ENCODE measurements at places on chromosomes 12 and 14.

GRCh38 chr14:97074856-97075255, 277.7 kb downstream of the VRK1 start:
- no peak overlapping the region for H3K4me3 ChIP-seq
- no peaks in the 10 kb centered on the region for H3K4me1 ChIP-seq
- no peaks in the 10 kb centered on the region for H3K27me3 ChIP-seq
- no peak overlapping the region for H3K27ac ChIP-seq
- DNase-seq, result no peak

DNA sequence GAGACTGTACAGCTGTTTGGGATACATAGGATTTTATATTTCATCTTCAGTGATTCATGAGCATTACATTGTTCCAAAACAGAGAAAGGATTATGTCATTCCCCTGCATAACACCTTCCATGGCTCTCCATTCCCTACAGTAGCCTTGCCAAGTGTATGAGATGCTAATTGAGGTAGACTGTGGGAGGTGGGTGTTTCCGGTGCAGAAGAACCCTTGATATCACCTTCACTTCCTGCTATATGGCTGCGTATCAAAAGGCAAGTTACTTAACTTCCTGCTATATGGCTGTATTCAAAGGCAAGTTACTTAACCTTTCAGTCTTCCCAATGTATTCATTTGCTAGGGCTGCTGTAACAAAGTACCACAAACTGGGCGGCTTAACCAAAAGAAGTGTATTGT, 11.2 kb downstream of the FAR2 start:
- H3K27ac ChIP-seq, result no peak overlapping the region
- H3K27me3 ChIP-seq, result no peaks in the 10 kb centered on the region
- H3K4me1 ChIP-seq, result no peaks in the 10 kb centered on the region

GRCh38 chr14:97578982-97579548, 781.9 kb downstream of the VRK1 start:
- H3K36me3 ChIP-seq, result no peaks in the 10 kb centered on the region
- H3K4me1 ChIP-seq, result no peaks in the 10 kb centered on the region
- no peak for DNase-seq
- H3K4me3 ChIP-seq, result no peak overlapping the region
- no peak overlapping the region for H3K27ac ChIP-seq
- H3K27me3 ChIP-seq, result no peaks in the 10 kb centered on the region

GRCh38 chr14:92756446-92756845, 8.0 kb upstream of the LGMN start:
- no peak for DNase-seq
- no peak overlapping the region for H3K4me3 ChIP-seq
- H3K4me1 ChIP-seq, result no peaks in the 10 kb centered on the region
- H3K36me3 ChIP-seq, result no peaks in the 10 kb centered on the region

DNA sequence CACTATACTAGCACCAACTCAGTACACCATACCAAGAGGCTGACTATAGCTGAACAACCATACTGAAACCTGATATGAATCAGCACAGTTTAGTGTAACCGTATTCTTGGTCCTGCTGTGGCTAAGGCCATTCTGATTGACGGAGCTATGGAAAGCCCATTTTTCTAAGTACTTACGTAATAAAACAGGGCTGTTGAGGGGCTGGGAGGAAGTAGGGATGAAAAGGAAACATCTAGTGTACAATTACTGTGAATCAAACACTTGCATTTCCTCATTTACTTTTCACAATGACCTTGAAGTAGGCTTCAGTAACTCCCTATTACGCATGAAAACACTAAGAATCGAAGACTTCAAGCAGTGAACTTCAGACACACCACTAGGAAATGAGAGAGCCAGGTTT, 198.2 kb downstream of the BTG1 start:
- H3K4me3 ChIP-seq, result no peak overlapping the region
- H3K27ac ChIP-seq, result no peak overlapping the region
- H3K36me3 ChIP-seq, result no peaks in the 10 kb centered on the region
- DNase-seq, result no peak
- no peaks in the 10 kb centered on the region for H3K27me3 ChIP-seq

GRCh38 chr12:40208707-40209446, 15.9 kb upstream of the LRRK2 start:
- peak; percentile 62 for DNase-seq
- H3K36me3 ChIP-seq, result no peaks in the 10 kb centered on the region
- no peaks in the 10 kb centered on the region for H3K4me1 ChIP-seq
- H3K4me3 ChIP-seq, result no peak overlapping the region
- H3K27ac ChIP-seq, result peak overlapping the region; percentile 24
- no peaks in the 10 kb centered on the region for H3K27me3 ChIP-seq

- H3K27ac ChIP-seq, result no peak overlapping the region
- H3K4me3 ChIP-seq, result no peak overlapping the region
- H3K27me3 ChIP-seq, result no peaks in the 10 kb centered on the region
- no peaks in the 10 kb centered on the region for H3K4me1 ChIP-seq
- no peaks in the 10 kb centered on the region for H3K36me3 ChIP-seq
- DNase-seq, result no peak
These were observed 44.6 kb upstream of the PTGDR start for GRCh38 chr14:52222901-52223300.

DNA sequence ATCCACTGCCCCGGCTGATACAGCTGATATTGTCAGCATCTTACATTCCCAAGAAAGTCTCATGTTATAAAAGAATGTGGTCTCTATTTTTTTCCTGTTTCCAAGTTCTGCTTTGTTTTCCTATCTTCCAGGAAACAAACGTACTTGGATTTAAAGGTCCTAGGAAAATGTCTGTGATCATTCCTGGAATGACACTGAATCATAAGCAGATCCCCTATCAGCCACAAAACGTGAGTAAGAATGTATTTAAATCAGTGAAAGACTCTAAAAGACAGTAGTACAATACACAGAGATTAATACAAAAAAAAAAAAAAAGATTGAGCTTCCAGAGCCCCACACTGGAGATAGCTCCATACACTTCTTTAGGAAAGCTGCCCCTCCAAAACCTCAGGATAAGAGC, 21.7 kb upstream of the TEAD4 start:
- H3K27ac ChIP-seq, result no peak overlapping the region
- H3K4me1 ChIP-seq, result no peaks in the 10 kb centered on the region
- H3K4me3 ChIP-seq, result no peak overlapping the region
- no peak for DNase-seq

- H3K4me3 ChIP-seq, result peak overlapping the region; percentile 93
- no peaks in the 10 kb centered on the region for H3K27me3 ChIP-seq
- H3K27ac ChIP-seq, result peak overlapping the region; percentile 91
These were observed 962 bp downstream of the LEMD3 start for GRCh38 chr12:65170209-65170881.

DNA sequence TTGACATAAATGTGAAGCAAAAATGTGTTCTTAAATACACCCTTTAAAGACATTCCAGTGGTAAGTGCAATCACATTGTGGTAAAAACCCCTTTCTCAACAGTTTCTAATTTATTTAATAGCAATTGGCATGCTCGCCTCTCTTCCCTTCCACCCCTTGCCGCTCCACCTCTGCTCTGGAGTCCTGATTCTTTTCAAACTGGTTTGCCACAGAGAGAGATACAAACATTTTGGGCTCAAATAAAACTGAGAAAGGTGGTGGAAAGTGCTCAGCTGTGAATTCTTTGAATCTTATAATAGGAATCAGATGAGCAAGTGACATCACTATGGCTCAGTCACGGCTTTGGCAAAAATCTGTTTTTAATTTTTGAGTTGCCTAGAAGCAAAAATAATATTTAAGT, 993.9 kb downstream of the GALC start:
- DNase-seq, result no peak
- H3K36me3 ChIP-seq, result no peaks in the 10 kb centered on the region
- H3K4me1 ChIP-seq, result no peaks in the 10 kb centered on the region

- H3K4me1 ChIP-seq, result peaks cover 37% of the 10 kb centered on the region
- H3K27ac ChIP-seq, result peak overlapping the region; percentile 92
- no peak overlapping the region for H3K4me3 ChIP-seq
These were observed 1.4 kb downstream of the SLC25A29 start for GRCh38 chr14:100304825-100305323.

GRCh38 chr12:95881331-95881955, 22.7 kb downstream of the SNRPF start:
- H3K27me3 ChIP-seq, result no peaks in the 10 kb centered on the region
- DNase-seq, result no peak
- no peak overlapping the region for H3K27ac ChIP-seq
- no peak overlapping the region for H3K4me3 ChIP-seq
- H3K36me3 ChIP-seq, result no peaks in the 10 kb centered on the region

- H3K27me3 ChIP-seq, result no peaks in the 10 kb centered on the region
- DNase-seq, result no peak
- peaks cover 62% of the 10 kb centered on the region for H3K36me3 ChIP-seq
- H3K4me1 ChIP-seq, result peaks cover 17% of the 10 kb centered on the region
- H3K27ac ChIP-seq, result no peak overlapping the region
These were observed 6.1 kb downstream of the MMP14 start for GRCh38 chr14:22842211-22843122.

GRCh38 chr12:110282300-110282860, 1.3 kb downstream of the ATP2A2 start:
- peak overlapping the region; percentile 63 for H3K4me3 ChIP-seq
- H3K36me3 ChIP-seq, result no peaks in the 10 kb centered on the region
- H3K4me1 ChIP-seq, result peaks cover 27% of the 10 kb centered on the region
- no peak for DNase-seq
- no peaks in the 10 kb centered on the region for H3K27me3 ChIP-seq

DNA sequence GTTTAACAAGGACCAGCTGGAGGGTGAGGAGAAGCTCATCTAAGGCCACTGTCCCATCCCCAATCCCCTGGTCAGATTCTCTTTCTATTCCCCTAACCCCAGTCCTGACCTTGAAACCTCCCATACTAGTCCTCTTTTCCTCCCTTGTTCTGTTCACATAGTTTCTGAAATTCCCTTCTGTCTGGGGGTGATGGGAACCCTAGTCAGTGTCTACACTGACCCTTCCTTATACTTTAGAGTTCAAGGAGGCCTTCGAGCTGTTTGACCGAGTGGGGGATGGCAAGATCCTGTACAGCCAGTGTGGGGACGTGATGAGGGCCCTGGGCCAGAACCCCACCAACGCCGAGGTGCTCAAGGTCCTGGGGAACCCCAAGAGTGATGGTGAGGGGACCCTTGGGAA, 2.4 kb downstream of the MYL6B start:
- H3K36me3 ChIP-seq, result peaks cover 5% of the 10 kb centered on the region
- H3K4me1 ChIP-seq, result peaks cover 33% of the 10 kb centered on the region
- no peak for DNase-seq
- no peak overlapping the region for H3K4me3 ChIP-seq

GRCh38 chr12:468671-469389, 9.1 kb downstream of the B4GALNT3 start:
- peak; percentile 67 for DNase-seq
- H3K27ac ChIP-seq, result peak overlapping the region; percentile 81
- no peaks in the 10 kb centered on the region for H3K27me3 ChIP-seq
- H3K4me1 ChIP-seq, result peaks cover 46% of the 10 kb centered on the region
- H3K36me3 ChIP-seq, result no peaks in the 10 kb centered on the region

DNA sequence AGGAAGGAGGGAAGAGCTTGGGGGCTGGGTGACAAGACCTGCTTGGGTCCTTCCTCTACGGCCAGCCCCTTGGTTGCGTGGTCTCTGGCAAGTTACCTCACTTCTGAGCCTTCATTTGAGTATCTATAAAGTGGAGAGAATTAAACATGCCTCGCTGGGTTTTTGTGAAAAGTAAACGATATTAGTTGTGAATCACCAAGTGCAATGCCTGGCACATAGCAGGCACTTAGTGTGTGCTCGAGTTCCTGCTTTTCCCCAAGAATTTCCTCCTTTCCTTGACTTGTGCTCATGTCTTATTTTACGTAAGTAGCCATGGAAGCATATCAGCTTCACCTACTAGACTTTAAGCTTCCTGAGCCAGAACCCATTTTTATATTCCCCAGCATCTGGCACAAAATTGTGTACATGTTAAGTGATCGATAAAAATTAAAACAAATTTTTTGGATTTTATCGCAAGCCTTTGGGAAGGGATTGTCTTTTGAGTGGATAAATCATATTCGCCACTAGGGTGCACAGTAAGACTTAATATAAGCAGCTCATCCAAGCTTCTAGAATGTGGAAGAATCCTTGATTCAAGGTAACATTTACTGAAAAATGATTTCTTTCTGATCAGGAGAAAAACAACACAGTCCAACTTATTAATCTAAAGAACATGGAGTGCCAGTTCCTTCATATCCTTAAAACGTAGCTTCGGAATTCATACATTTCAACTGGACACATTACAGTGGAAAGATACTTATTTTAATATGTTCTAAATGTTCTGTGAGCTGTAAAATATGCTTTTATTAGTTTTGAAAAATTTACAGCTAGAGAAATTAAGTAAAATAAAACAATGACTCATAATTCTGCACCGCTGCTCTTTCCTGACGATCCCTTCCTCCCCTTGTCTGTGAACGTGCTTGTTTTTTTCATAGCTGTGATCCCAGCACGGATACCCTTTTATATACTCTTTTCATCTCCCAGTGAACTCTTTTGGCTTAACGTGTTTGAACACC, 62.0 kb downstream of the SLC25A47 start:
- H3K4me3 ChIP-seq, result no peak overlapping the region
- peak overlapping the region; percentile 5 for H3K27ac ChIP-seq
- DNase-seq, result no peak
- peaks cover 4% of the 10 kb centered on the region for H3K4me1 ChIP-seq

GRCh38 chr14:88233915-88234314, 89.2 kb downstream of the KCNK10 start:
- H3K4me3 ChIP-seq, result no peak overlapping the region
- H3K27me3 ChIP-seq, result no peaks in the 10 kb centered on the region
- no peak overlapping the region for H3K27ac ChIP-seq
- no peaks in the 10 kb centered on the region for H3K4me1 ChIP-seq
- no peak for DNase-seq
- no peaks in the 10 kb centered on the region for H3K36me3 ChIP-seq

- no peaks in the 10 kb centered on the region for H3K36me3 ChIP-seq
- no peak overlapping the region for H3K27ac ChIP-seq
- DNase-seq, result no peak
- H3K4me1 ChIP-seq, result no peaks in the 10 kb centered on the region
These were observed 44.8 kb downstream of the PLXNC1 start for GRCh38 chr12:94193168-94193567.

GRCh38 chr14:48323665-48324064, 648.3 kb upstream of the MDGA2 start:
- H3K36me3 ChIP-seq, result no peaks in the 10 kb centered on the region
- no peaks in the 10 kb centered on the region for H3K4me1 ChIP-seq
- H3K4me3 ChIP-seq, result no peak overlapping the region
- no peaks in the 10 kb centered on the region for H3K27me3 ChIP-seq
- DNase-seq, result no peak

DNA sequence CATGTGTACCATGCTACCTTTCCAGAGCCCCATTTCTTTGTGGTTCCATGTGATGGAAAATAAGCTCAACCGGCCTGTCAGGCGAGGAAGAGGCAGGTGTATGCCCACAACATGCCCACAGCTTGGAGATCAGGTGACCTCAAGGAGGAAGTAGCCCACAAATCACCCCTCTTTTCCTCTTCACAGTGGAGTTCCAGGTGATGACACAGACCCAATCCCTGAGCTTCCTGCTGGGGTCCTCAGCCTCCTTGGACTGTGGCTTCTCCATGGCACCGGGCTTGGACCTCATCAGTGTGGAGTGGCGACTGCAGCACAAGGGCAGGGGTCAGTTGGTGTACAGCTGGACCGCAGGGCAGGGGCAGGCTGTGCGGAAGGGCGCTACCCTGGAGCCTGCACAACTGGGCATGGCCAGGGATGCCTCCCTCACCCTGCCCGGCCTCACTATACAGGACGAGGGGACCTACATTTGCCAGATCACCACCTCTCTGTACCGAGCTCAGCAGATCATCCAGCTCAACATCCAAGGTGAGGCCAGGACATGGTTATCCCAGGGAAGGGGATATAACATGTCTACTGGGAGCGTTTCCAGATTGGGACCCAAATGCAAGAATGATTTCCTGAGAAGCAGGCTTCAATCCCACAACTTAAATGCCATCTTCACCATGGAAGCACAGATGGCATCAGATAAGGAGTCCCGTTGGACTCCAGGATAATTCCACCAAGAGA, 5.5 kb downstream of the TAPBPL start:
- H3K4me1 ChIP-seq, result peaks cover 11% of the 10 kb centered on the region
- no peak overlapping the region for H3K4me3 ChIP-seq
- H3K36me3 ChIP-seq, result no peaks in the 10 kb centered on the region
- no peak for DNase-seq
- no peak overlapping the region for H3K27ac ChIP-seq

Data from adrenal gland (tissue), 19 donors.